ENCODE measurements at places on chromosomes 12 and 14. TPM values are rescaled to one million over a fixed set of nuclear protein-coding genes. Genes with fewer than 3 reads are reported as not detected.

NKX2-1 gene
- total RNA-seq = not detected

NYNRIN gene
- 6.5 TPM for total RNA-seq

PARPBP gene
- total RNA-seq = 0.81 TPM

PEBP1 gene
- total RNA-seq = 315 TPM

DNA sequence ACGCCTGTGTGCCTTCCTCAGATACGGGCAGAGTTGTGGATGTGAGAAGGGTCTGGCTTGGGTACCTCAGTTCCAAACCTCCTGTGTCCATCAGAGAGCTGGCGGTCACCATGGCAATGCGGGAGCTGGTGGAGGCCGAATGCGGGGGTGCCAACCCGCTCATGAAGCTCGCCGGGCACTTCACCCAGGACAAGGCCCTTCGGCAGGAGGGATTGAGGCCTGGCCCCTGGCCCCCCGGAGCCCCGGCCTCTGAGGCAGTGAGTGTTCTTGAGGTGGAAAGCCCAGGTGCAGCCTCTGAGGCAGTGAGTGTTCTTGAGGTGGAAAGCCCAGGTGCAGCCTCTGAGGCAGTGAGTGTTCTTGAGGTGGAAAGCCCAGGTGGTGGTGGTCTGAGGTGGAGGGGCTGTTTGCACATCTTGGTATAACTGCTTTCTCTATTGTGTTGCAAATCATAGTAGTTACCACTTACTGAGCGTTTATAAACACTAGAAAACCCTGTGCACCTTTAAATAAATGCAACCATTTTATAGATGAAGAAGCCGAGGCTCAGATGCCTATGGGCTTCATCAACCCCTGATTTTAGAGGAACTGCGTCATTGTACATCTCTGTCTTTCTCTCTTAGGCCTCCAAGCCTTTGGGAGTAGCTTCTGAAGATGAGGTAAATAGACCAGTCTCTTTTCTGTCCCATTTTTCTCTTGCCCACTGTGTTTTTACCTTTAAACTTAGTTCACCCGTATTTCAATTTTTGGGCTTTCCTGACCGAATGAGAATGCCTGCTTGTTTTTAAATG is 976 bp downstream of the PEX5 start:
- peak; percentile 48 for DNase-seq

DNA sequence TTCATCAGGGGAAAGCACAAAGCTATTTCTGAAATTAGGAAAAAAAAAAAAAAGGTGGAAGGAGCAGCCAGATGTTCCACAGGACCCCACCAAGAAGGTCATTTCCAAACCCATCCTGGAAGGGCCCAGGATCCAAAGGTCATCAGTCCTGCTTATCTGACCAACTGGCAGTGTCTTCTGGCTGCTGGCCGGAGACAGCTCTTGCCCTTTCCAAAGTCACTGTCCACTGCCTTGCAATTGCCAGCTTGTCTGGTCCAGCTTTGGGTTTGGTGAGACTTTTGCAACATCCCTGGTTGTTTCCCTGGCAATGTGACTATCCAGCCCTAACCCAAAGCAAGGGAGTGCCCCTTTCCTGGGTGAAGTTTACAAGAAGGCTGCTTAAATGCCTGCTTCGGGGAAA is 18.9 kb upstream of the HSPB8 start:
- no peak for DNase-seq

GRCh38 chr12:45329702-45330101 is 113.8 kb downstream of the ANO6 start:
- no peak for DNase-seq

DNA sequence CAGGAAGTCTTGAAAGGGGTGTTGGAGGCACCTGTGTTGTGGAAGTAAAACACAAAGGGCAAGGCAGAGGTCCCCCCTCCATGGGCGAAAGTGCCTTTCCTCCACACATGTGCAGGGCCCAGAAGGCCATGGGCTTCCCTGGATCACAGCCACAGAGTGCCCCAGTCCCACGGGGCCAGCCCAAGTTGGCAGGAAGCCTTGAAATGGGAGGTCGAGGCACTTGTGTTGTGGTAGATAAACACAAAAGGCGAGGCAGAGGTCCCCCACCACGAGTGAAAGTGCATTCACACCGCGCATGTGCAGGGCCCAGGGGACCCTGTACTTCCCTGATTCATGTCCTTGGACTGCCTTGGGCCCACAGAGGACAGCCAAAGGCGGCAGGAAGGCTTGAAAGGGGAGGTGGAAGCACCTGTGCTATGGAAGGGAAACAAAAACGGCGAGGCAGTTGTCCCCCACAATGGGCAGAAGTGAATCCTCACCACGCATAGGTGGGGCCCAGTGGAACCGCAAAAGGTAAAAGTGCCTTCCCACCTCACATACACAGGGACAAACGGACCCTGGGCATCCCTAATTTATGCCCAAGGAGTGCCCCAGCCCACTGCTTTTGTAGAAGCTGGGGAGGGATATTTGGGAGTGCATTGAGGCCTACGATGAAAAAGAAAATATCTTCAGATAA is 585.4 kb downstream of the ALG10 start:
- no peak for DNase-seq

GRCh38 chr12:69519871-69520270 is 49.7 kb downstream of the FRS2 start:
- no peak for DNase-seq

GRCh38 chr12:50182461-50182860 is 15.3 kb upstream of the CERS5 start:
- DNase-seq = no peak

DNA sequence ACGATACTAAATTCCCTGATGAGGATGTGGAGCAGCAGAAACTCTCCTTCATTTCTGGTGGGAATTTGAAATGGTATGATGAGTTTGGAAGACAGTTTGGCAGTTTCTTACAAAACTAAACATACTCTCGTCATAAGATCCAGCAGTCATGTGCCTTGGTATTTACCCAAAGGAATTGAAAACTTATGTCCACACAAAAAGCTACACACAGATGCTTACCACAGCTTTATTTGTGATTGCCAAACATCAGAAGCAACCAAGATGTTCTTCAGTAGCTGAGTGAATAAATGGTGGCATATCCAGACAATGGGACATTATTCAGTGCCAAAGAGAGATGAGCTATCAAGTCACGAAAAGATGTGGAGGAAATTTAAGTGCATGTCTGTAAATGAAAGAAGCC is 10.7 kb upstream of the APOLD1 start:
- DNase-seq = no peak

- DNase-seq = no peak
Observed at GRCh38 chr14:68662392-68662791, 130.5 kb downstream of the ZFP36L1 start.

DNA sequence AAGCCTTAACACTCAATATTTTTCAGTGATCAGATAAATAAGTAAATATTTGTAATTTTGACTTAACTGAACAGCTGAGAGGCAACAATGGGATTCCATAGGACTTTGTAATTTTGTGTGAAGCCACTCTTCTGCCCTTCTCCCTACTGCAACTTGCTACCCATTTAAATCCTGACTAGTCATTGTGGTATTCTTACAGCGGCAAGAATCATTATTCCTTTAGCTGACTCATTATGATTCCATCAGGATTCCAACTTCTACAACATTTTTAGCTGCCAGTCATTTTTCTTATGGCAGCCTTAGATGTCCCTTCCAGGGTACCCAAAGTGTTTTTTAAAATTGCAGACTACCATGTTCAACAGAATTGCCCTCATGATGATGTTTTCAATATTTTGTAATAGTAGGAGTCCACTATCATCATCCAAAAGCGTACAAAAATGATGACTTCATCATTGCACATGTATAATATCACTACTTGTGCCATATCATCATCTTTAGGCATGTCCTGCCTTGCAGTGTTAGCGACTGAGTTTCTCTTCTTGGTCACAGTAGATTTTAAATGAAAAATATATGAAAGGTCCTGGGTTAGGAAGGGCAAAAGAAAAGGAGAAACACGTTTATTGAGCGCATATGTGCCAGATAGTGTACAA is 5.1 kb upstream of the MAGOHB start:
- no peak for DNase-seq

GRCh38 chr12:5661811-5662210 is 229.9 kb downstream of the NTF3 start:
- DNase-seq = no peak

DNA sequence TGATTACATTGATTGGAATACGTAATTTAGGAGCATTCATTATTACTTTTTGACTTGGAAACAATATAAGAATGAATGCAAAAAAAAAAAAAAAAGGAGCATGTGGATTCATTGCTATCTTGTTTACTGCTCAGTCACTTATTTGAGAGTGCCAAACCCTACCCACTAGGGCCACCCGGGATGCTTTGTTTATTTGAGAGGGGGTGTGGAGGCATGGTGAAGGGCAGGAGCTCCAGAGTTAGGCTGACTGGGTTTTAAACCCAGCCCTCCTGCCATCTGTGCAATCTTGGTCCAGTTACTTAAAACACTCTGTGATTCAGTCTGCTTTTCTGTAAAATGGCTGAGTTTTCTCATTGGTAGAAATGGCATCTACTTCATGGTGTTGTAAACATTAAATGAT is 195.2 kb downstream of the RAD51B start:
- DNase-seq = no peak

GRCh38 chr12:67433385-67434175 is 164.4 kb downstream of the CAND1 start:
- no peak for DNase-seq

All from left cardiac atrium (tissue), 4 donors.